ENCODE measurements at places on chromosomes 16 and 17.

- no peak for DNase-seq
These were observed 2.2 kb upstream of the PHLPP2 start for GRCh38 chr16:71726476-71727315.

- peak; percentile 35 for DNase-seq
These were observed 509 bp downstream of the CNEP1R1 start for GRCh38 chr16:50025537-50025931.

GRCh38 chr17:82049521-82049971 lies 2.1 kb downstream of the RFNG start:
- no peak for DNase-seq

- DNase-seq, result no peak
These were observed 27.9 kb upstream of the DBNDD1 start for GRCh38 chr16:90046971-90047713.

GRCh38 chr17:77315551-77316190 lies 174.9 kb downstream of the SEC14L1 start:
- DNase-seq, result no peak

Data from CD4-positive, alpha-beta T cell treated with Interleukin-4 for 1 hour (primary cell).